ENCODE measurements at places on chromosomes 5 and 9. TPM values are rescaled to one million over a fixed set of nuclear protein-coding genes. Genes with fewer than 3 reads are reported as not detected.

Gene LVRN
- total RNA-seq, result not detected

Gene TAF11L10
- total RNA-seq, result not detected

Gene CCL21
- 92.8 TPM for total RNA-seq

Gene GLIPR2
- 19.6 TPM for total RNA-seq

Gene BTNL8
- total RNA-seq, result 0.19 TPM

Gene ANKRD31
- total RNA-seq, result 0.38 TPM

Gene ADAMTSL2
- total RNA-seq, result 32.1 TPM

Gene SHISAL2B
- total RNA-seq, result not detected

Gene CATSPER3
- 1.4 TPM for total RNA-seq

Gene HMGCR
- 39.0 TPM for total RNA-seq

Gene TMEM252
- 111 TPM for total RNA-seq

Gene YTHDC2
- 31.6 TPM for total RNA-seq

Gene TEX48
- total RNA-seq, result not detected

Gene CNTFR
- 3.7 TPM for total RNA-seq

Gene FBP2
- not detected for total RNA-seq

Gene VCAN
- total RNA-seq, result 226 TPM

Gene FAM81B
- 1.9 TPM for total RNA-seq

Gene HTR4
- 0.22 TPM for total RNA-seq

Gene LCN15
- not detected for total RNA-seq

Gene C5orf34
- 2.3 TPM for total RNA-seq

Gene TLR4
- total RNA-seq, result 33.4 TPM

Gene NUTM2F
- not detected for total RNA-seq

Gene PCDHB4
- total RNA-seq, result 5.8 TPM

Gene PCDHGA7
- 4.1 TPM for total RNA-seq

Gene ASTN2
- total RNA-seq, result 11.5 TPM

Gene DAB2IP
- 105 TPM for total RNA-seq

Gene OGN
- 3.8 TPM for total RNA-seq

Gene MAT2B
- 84.4 TPM for total RNA-seq

Gene LIX1
- total RNA-seq, result 33.4 TPM

Gene PDGFRB
- total RNA-seq, result 104 TPM

Gene F12
- 4.2 TPM for total RNA-seq

Measured in kidney (tissue), 22 donors.